ENCODE measurements at places on chromosomes 7 and 10.

GRCh38 chr10:7388602-7389001, 22.2 kb downstream of the SFMBT2 start:
- no peak for DNase-seq

DNA sequence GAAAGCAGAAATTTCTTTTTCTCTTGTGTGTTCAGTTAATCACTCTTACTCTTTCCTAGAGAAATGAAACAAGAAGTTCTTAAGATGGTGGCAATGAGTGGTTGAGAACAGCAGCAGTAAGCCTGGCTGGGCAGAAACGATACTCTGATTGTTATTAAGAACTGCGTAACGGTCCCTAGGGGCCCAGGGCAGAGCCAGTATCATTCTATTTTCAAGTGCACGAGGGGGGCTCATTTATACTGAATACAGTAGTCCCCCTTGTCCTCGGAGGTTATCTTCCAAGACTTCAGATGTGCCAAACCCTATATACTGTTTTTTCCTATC, 64.9 kb downstream of the EEPD1 start:
- DNase-seq = no peak

DNA sequence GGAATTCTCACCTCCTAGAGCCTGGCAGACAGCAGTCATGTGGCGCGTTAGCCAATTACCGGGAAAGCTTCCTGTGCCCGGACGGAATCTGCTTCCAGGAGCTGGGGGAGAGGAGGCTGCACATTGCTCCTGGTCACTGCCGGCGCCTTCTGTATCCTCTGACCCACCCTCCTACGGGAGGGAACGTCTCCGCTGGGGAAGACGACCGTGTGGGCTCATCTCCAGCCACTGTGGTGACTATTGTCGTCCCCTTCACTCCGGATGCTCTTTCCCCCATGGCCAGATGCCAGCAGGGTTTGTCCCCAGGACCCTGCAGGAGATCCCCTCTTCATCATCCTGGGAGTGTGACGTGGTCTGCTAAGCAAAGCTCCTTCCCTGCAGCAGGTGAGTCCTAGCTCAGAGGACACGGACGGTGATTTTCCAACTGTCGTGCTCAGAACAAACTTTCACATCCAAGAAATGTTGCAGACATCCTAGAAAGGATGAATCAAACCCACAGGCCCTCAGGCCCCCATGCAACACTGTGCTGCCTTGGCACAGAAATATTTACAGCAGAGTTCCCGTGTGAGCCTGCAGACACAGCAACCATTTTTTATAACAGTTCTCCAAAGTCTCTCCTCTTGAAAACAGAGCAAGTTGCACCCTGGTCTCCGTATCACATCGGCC, 29.6 kb upstream of the FAM20C start:
- DNase-seq = no peak

DNA sequence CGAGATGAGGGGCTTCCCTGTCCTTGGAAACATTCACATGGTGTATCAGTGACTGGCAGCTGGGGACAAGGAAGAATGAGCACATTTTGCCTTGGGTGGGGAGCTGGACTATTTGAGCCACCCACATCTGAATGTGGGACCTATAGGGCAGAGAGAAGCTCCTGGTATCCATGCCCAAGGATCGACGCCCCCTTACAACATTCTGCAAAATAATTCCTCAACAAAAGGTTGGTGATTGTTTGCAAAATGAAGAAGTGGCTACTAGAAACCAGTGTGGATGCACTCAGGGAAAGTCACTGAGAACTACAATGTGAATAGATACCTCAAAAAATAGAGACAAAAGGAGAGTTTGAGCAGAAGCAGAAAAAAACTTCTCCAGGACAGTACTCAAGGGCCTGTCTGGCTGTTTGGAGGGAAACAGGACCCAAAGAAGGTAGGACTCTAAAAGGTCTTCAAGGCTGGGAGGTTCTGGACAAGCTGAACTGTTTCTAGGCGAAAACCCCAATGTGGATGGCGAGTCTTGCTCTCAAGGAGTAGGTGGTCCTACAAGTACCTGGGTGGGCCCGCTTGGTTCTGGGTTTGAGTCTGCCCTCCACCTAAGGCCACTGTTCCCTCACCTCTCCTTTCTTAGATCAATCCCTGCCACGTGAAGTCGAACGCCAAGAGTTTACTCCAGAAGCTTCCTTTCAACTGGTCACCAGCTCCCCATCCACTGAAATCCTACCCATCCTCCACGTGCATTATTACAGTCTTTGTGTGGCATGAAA, 125.0 kb upstream of the ZNF746 start:
- DNase-seq = no peak

- DNase-seq = no peak
These were observed 9.8 kb downstream of the TSPAN14 start for GRCh38 chr10:80463868-80464267.

GRCh38 chr10:19347621-19348020, 299.0 kb downstream of the MALRD1 start:
- no peak for DNase-seq

GRCh38 chr7:152336754-152337368, 98.9 kb downstream of the KMT2C start:
- DNase-seq = peak; percentile 17

DNA sequence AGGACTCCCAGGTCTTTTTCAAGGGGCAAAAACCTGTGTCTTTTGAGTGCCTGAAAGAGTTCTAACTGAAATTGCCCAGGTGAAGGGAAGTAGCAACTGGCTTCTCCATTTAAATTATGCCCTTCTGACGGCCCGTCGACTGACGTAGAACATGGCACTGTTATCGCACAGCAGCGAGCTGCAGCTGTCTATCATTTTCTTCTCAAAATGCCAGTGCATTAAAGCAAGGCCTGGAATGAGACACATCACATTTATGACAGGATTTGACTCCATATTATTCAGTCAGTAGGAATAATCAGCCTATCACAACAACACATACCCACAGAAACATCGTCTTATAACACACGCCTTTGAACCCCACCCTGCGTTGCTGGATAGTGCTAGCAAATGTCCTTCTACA, 69.7 kb downstream of the CELF2 start:
- DNase-seq = no peak

DNA sequence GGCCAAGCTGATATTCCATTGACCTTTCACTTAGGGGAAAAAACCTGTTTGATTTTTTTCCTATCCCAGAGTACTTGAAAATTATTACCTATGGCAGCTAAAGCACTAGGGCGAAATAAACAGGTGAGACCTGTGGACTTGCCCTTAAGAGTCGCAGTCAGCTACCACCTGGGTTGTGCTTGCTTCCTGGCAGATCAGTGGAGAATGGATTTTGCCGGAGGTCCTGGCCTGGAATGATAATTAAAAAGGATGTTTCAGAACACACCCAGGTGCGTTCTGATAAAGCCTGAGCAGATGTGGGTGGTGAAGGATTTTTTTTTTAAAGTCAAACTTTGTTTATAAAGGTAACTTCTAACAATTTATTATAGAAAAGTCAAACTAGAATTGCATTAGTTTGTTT, 59.1 kb downstream of the AUTS2 start:
- no peak for DNase-seq

- no peak for DNase-seq
These were observed 128.4 kb upstream of the RSU1 start for GRCh38 chr10:16945593-16945992.

GRCh38 chr10:26844396-26844975, 16.3 kb downstream of the ABI1 start:
- DNase-seq = peak; percentile 20

DNA sequence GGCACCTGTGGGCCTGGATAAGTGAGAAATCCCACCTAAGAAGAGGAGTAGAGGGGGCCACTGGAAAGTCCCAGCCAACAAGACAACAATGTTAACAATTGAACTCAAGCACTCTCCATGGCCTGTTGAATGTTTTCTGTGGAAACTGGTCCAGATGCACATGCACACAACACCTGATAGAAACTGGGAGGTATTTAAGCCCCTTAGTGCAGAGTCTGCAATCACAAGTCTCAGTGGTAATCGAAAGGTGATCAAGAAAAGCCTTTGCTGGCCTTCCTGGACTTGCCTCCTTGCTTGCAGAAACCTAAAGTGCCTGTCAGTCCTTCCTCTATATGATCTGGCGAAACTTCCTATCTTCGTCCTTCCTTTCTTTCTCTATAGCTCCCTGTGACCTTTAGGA, 30.6 kb upstream of the HNRNPH3 start:
- DNase-seq = no peak

GRCh38 chr10:102241032-102241443, 274 bp downstream of the PITX3 start:
- DNase-seq = no peak

GRCh38 chr10:121373411-121373810, 224.8 kb downstream of the FGFR2 start:
- DNase-seq = no peak

- no peak for DNase-seq
These were observed 57.1 kb downstream of the AOC1 start for GRCh38 chr7:150909200-150909995.

GRCh38 chr10:79221110-79222051, 125.9 kb upstream of the PPIF start:
- no peak for DNase-seq

DNA sequence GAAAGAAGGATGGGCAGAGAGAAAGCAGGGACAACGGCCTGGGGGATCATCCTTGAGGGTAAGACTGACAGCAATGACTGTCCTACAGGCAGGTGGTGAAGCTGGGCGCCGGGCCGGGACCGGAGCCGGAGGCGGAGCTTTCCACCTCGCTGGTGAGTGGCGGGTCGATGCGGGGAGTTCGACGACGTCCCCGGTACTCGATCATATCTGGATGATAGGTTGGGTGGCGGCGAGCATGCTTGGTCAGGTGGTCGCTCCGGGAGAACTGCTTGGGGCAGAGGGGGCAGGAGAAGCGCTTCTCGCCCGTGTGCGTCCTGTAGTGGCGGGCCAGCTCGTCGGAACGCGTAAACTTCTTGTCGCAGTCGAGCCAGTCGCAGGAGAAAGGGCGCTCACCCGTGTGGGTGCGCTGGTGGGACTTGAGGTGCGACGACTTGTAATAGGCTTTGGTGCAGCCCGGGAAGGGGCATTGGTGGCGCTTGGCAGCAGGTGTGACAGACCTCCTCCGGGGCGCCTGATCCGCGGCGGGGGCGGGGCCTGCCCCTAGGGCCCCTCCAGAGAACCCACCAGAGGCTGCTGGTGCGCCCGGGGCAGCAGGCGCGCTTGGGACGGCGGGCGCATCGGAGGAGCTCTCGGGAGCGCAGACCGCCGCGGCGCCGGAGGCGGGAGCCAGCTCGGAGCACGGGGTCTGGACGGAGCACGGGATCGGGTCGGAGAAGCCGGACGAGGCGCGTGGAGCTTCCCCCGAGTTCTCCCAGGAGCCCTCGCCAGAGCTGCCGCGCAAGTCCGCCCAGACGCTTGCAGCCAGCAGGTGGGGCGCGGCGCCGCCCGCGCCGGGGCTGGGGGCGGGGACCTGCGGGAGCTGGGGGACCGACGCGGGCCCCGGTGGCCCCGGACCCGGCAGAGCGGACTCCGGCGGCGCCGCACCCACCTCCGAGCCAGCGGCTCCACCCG, 752 bp downstream of the KLF14 start:
- DNase-seq = no peak

GRCh38 chr10:110410329-110411046, 87.2 kb upstream of the DUSP5 start:
- no peak for DNase-seq

- peak; percentile 60 for DNase-seq
These were observed 240.2 kb upstream of the INHBA start for GRCh38 chr7:41943094-41943577.

GRCh38 chr10:89163265-89163995, 43.7 kb downstream of the CH25H start:
- no peak for DNase-seq

DNA sequence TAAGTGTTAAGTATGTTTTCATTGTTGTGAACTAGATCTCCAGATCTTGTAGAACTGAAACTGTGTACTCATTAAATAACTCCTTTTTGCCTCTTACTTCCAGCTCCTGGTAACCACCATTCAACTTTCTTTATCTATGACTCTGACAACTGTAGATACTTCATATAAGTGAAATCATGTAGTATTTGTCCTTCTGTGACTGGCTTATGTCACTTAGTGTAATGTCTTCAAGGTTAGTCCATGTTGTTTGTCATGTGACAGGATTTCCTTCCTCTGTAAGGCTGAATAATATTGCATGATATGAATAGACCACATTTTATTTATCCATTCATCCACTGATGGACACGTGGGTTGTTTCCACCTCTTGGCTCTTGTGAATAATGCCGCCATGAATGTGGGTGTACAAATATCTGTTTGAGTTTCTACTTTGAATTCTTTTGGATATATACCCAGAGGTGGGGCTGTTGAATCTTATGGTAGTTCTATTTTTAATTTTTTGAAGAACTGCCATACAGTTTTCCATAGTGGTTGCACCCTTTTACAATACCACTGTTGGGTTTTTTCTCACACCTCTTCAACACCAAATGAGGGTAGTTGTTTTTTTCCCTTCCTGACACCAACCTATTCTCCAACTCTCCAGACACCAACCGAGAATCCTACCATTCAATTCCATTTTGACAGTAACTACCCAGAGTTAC, 10.7 kb upstream of the FMC1 start:
- peak; percentile 17 for DNase-seq

DNA sequence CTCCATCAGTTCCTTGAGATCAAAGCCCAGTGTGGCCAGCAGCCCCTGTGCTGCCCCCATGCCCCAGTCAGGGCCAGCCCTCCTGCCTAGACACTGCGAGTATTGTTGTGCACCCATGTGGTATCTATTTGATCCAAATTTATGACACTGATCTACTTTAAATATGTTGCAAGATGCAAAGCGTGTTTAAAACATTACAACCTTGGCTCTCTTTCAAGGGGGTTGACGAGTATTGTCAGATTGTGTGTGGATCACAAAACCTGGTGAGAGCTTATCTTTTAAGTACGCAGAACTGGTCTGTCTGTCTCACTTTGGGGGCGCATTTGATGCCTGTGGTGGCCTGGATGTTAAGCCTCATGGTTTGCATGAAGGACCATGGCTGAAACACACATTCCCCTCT, 108.9 kb downstream of the COL13A1 start:
- no peak for DNase-seq

DNA sequence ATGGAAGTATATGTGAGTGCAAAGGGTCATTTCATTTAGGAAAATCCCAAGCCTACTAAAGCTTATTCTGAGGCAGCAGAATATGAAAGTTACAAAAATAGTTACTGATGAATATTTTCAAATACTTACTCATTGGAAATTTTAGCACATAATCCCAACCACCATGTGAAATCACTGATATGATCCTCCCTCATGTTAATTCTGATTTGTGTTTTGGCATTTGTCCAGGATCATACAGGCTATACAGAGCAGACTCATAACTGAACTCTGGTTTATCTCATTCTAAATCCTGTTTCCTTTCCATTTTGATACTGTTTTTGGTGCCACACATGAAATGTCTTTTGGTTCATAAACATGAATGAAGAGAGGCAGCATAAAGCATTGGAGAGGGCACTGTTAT, 3.4 kb upstream of the FAM24B start:
- DNase-seq = peak; percentile 69

Data from hematopoietic multipotent progenitor cell treated with erythropoietin and hydrocortisone succinate and interleukin-3 and kit ligand, for 8 days (in vitro differentiated cells).